ENCODE measurements at places on chromosomes 2 and 18.

- DNase-seq: no peak
These were observed 147.7 kb upstream of the SP5 start for GRCh38 chr2:170567429-170567828.

DNA sequence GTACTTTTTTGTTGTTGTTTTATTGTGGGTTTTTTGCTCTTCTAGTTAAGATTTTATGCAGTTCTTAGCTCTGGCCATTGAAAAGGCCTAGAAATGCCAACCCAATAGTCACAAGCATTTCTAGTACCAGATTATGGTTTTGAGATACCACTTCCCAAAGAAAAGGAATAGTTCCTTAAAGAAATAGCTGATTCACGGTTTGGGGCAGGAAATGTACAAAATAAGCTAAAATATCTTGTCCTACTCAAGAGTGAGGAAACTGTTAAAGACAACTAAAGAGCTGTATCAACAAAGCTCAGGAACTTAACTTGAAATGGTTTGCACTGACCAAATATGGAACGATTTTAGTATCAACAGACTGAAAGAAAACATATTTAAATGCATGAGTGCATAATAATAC, 35.4 kb downstream of the PGAP1 start:
- DNase-seq: no peak

DNA sequence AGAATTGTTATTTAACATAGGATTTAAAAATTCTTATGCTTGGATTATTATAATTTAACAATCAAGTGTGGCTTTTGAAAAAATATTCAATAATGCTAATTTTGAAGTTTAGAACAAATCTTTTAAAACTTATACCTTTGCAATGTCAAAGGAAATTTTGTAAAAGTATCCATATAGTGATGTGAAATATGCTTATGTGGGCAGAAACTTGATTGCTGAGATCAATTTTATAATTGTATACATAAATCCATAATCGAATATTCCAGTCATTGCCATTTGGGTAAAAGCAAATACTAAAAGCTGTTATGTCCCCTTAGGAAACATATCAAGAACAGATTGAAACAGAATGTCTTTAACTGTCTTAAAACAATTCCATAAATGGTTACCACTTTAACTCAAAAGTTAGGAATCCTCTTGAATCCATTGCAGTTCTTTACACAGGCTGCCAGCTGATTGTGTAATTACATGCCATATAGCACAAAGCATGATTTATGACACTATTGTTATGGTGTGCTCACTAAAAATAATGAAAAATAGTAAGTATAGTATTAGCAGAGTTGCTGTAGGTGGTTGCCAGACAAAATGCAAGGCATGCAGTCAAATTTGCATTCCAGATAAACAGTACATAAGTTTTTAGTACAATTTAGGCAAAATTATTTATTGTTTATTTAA, 24.2 kb downstream of the PLCL1 start:
- no peak for DNase-seq

- DNase-seq: no peak
These were observed 72.2 kb downstream of the EMILIN2 start for GRCh38 chr18:2918761-2919550.

GRCh38 chr2:224836263-224836662, 120.1 kb upstream of the CCDC195 start:
- DNase-seq: no peak

- DNase-seq: no peak
These were observed 323.1 kb downstream of the RBM43 start for GRCh38 chr2:150938527-150938926.

GRCh38 chr2:109700680-109701274, 86.6 kb downstream of the SOWAHC start:
- no peak for DNase-seq

GRCh38 chr2:239958473-239958765, 66.7 kb downstream of the NDUFA10 start:
- no peak for DNase-seq

GRCh38 chr2:128668946-128669345, 350.3 kb upstream of the HS6ST1 start:
- no peak for DNase-seq

DNA sequence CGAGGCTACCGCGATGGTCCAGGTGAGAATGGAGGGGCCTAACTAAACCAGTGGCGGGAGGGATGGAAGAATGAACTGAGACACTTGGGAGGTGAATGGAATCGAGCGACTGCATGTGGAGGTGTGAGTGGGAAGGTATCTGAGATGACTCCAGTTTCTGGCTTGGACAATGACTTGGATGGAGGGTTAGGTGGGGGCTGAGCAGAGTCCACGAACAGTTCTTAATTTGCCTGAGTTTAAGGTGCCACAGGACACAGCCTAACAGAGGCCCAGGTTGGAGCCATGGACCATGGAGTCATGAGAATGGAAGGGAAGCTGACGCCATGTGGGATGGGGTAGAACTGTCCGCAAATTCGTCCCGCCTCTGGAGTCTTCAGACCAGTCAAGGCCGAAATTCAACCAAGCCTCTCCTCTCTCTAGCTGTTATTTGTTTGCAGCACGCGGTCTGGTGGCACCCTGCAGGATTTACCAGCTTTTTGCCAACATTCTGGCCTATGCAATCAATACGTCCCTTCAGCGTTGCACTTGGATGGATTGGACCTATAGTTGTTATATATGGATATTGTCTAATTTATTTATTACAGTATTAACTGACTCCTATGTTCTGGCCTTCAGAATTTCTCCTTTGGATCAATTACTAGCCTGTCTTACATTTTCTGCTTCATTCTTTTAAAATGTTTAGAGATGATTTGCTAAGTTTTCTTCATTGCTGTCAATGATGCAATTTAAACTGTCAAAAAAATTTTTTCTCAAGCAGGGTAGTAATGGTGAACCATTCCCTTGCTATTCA, 940 bp upstream of the BOLA3 start:
- DNase-seq: peak; percentile 16

GRCh38 chr2:37283207-37283606, 41.4 kb downstream of the PRKD3 start:
- no peak for DNase-seq

DNA sequence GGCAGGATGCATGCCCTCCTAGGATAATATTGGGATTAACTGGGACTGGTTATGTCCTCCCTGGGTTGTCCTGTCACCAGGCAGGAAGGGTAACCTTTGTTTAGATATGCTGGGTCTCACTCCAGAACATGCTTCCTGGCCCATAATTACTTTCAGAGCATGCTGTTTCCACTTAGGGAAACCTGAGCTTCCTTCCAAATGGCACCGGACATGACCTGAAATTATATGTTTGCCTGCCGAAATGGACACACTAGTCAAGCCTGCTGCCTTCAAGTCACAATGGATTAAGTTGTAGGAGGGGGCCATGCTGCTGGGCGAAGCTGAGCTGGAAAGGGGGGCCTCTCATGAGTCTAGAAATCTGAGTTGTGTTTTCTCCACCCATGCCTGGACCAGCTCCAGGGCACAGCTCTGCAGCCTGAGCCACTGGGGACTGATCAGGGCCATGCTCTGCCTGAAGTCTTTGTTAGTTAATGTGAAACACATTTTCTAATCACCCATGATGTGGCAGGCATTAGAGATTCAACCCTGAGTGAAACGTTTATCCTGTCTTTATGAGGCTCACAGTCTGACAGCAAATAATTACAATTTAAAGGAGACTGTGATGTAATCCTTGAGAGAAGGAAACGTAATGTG, 273.3 kb downstream of the TNS1 start:
- no peak for DNase-seq
